Stimulated activated naive CD4-positive, alpha-beta T cell treated with Interleukin-2 at 50 U/mL for 16 hours (primary cell): ENCODE measurements at places on chromosomes 11 and 22.

- no peak for DNase-seq
These were observed 45.4 kb downstream of the GRAMD1B start for GRCh38 chr11:123475469-123475868.

- DNase-seq, result no peak
These were observed 3.4 kb upstream of the FADS1 start for GRCh38 chr11:61820174-61820573.

GRCh38 chr11:1055990-1056771, 18.5 kb upstream of the MUC2 start:
- DNase-seq, result no peak

GRCh38 chr11:112584672-112585071, 324.0 kb upstream of the PLET1 start:
- no peak for DNase-seq

- DNase-seq, result no peak
These were observed 39.8 kb downstream of the MPPED2 start for GRCh38 chr11:30546334-30546733.

DNA sequence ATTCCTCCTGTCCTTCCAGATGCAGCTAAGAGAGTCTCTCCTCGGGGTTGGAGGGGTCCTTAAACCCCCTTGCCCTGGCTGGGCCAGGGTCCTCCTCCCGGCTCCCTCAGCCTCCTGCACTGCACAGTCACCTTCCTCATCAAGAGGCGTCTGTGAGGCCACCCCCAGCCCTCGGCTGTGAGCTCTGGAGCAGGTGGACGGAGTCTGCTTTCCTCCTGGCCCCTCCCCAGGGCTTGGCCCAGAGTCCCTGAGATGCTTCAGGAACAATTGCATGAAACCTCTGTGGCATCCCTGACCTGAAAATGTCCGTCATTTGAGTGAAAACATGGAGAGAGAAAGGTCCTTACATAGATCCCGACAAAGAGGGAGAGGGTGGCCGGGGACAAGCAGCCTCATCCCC, 6.7 kb upstream of the FGF3 start:
- no peak for DNase-seq

GRCh38 chr11:110434952-110435779, 5.4 kb downstream of the FDX1 start:
- no peak for DNase-seq

GRCh38 chr11:36469063-36469462, 41.0 kb downstream of the TRAF6 start:
- no peak for DNase-seq

- no peak for DNase-seq
These were observed 115.9 kb upstream of the GRK3 start for GRCh38 chr22:25448435-25449051.

GRCh38 chr22:16699326-16699725, 106.7 kb upstream of the CCT8L2 start:
- no peak for DNase-seq

GRCh38 chr11:68266121-68266891, 5.5 kb downstream of the C11orf24 start:
- no peak for DNase-seq

DNA sequence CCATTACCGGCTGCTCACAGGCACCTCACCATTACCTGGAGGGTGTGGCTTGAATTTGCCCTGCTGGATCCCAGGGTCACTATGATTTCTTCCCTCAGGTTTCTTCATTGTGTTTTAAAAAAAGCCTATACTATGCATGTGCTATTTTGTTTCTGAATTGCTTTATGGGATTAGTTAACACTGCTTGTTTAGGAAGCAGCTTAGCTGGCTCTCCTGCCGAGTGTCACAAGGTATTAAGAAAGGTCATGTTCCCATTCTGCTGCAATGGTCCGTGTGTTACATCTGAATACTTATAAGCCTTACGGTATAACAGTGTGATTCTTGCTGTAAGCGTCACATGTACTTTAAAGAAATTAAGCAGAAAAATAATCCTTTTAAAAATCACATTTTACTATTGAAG, 380.6 kb upstream of the B3GAT1 start:
- DNase-seq, result no peak

DNA sequence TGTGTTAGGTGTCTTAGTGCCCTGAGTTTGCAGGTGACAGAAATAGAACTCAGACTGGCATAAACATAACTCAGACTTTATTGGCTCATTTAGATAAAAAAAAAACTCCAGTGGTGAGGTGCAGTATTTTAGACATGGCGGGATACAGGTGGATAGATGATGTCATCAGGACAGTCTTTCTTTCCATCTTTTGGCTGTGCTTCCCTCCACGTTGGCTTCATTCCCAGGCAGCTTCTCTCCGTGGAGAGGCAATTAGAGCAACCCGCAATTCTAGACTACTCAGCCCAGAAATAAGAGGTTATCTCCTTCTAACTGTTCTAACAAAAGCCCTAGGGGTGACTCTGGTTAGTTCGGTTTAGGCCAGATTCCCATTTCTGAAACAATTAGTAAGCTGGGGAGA, 40.5 kb downstream of the NCAM1 start:
- no peak for DNase-seq

DNA sequence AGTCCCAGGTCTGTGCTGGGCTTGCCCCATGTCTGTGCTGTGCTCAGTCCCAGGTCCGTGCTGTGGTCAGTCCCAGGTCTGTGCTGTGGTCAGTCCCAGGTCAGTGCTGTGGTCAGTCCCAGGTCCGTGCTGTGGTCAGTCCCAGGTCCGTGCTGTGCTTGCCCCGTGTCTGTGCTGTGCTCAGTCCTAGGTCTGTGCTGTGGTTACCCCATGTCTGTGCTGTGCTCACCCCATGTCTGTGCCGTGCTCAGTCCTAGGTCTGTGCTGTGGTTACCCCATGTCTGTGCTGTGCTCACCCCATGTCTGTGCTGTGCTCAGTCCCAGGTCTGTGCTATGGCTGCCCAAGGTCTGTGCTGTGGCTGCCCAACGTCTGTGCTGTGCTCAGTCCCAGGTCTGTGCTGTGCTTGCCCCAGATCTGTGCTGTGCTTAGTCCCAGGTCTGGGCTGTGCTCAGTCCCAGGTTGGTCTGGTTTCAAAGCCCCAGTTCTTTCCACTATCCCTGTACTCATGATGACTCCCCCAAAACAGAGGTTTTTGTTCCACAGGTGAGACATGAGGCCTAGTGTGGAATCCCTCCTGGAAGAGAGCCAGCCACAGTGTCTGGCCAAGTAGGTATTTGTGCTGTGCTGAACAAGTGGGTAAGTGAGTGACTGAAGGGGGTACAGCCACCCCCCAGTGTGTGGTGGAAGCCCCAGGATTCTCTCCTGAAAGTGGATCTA, 34.8 kb downstream of the IRAG1 start:
- DNase-seq, result no peak

- DNase-seq, result no peak
These were observed 29.3 kb downstream of the RTN3 start for GRCh38 chr11:63710476-63711217.

- no peak for DNase-seq
These were observed 35.6 kb upstream of the EHF start for GRCh38 chr11:34585304-34585734.

- DNase-seq, result no peak
These were observed 8.8 kb upstream of the MED17 start for GRCh38 chr11:93775289-93775688.

DNA sequence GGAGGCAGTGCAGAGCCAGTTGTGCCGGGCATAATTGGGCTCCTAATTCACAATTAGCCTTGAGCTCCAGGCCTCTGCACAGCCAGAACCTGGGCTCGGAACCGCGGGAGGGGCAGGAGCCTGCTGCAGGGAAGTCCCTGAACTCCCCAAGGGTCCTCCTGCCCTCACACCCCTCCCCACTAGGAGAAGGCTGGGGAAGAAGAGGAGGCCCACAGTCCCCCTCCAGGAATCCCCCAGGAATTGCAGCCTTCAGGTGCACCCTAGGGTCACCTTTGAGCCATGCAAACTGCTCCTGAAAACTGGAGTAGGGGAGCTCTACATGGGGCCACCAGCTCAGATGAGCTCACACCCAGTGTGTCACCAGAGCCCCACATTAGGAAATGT, 93.8 kb upstream of the LMO1 start:
- DNase-seq, result no peak

GRCh38 chr11:27012234-27012921, 18.5 kb downstream of the FIBIN start:
- no peak for DNase-seq

- DNase-seq, result no peak
These were observed 25.0 kb upstream of the SERPIND1 start for GRCh38 chr22:20748731-20749428.

- no peak for DNase-seq
These were observed 26.9 kb upstream of the CSTF3 start for GRCh38 chr11:33187998-33188722.

DNA sequence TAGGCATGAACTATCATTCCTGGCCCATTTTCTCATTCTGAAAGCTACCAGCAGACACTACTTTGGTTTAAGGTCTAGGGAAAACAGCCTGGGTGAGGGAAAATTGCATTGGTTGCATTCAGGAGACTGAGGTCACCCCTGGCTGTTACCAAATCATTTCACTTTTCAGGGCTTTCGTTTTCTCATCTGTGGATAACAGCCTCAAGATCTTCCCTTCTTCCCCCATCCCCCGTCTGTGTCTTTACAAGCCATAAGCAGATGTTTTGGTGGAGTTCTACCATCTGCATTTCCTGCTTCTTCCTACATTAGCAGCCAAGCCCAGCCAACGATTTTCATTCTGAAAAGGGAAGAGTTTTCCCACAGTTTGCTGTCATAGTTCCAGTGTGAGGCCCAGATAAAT, 130.4 kb downstream of the HIPK3 start:
- no peak for DNase-seq

GRCh38 chr11:97354026-97354425, 964.2 kb downstream of the JRKL start:
- DNase-seq, result no peak

DNA sequence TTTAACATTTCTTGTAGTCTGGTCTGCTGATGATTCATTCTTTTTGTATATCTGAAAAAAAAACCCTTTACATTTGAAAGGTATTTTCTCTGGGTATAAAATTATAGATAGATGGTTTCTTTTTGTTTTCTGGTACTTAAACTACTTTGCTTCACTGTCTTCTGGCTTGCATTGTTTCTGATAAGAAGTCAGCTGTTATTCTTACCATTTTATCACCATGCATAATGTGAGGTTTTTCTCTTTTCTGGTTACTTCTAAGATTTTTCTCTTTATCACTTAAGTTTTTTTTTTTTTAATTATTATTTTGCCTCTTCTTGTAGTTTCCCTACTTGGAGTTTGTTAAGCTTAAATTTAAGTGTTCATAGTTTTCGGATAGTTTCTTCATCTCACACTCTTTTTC, 84.7 kb downstream of the HSD17B12 start:
- no peak for DNase-seq

DNA sequence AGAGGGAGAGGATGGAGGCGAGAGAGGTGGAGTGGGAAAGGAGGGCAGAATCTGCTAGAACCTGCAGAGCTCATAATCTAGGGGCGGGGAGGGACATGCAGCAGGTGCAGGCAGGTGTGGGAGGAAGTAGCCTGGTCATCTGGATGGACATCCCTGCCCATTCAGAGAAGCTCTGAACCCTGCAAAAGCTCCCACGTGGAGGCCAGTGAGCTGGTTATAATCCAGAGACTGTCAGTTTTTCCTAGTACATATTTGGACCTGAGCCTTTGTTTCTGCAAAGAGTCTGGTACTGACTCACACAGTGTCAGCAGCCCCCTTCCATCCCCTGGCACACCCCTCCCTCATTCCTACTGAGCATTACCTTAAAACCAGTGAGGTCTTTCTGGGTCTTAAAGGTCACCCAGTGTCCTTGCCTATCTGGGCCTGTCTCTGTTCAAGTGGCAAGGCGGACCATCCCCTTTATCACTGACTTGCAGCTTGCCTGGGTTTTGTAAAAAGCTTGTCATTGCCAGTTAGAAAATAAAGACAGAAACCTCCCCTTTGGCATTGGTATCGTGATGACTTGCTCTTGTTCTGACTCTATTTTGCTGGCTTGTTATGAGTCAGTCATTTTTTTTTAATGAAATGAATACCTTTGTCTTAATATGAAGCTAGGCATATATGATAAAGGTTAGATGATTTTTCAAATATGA, 26.1 kb downstream of the PTPRJ start:
- DNase-seq, result peak; percentile 54

GRCh38 chr22:43127166-43127908, 15.9 kb downstream of the MCAT start:
- DNase-seq, result no peak

- DNase-seq, result no peak
These were observed 706.0 kb downstream of the KCNA4 start for GRCh38 chr11:29310725-29311342.

GRCh38 chr22:39661842-39662685, 91.5 kb downstream of the CACNA1I start:
- DNase-seq, result peak; percentile 66

GRCh38 chr22:35582861-35583670, 34.1 kb downstream of the MB start:
- DNase-seq, result peak; percentile 23

DNA sequence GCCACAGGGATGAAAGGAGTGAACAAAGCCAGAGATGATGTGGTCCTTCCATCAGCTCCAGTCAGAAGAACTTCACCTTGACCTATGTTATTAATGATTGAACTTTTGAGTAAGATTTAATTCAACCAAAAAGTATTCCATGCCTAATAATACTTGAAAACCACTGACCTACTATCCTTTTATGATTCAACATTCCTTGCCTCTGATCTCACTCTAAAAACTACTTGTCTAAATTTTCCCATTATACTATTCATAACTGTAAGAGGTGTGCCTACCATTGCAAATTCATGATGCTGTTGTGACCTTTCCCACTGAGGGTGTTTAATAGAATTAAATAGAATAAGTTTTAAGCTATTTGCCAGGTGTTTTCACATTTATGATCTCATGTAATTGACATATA, 164.7 kb upstream of the GUCY1A2 start:
- DNase-seq, result no peak

- no peak for DNase-seq
These were observed 120.9 kb upstream of the ZC3H12C start for GRCh38 chr11:109972181-109972715.

- DNase-seq, result no peak
These were observed 786 bp upstream of the ANKRD42 start for GRCh38 chr11:83192606-83193245.

DNA sequence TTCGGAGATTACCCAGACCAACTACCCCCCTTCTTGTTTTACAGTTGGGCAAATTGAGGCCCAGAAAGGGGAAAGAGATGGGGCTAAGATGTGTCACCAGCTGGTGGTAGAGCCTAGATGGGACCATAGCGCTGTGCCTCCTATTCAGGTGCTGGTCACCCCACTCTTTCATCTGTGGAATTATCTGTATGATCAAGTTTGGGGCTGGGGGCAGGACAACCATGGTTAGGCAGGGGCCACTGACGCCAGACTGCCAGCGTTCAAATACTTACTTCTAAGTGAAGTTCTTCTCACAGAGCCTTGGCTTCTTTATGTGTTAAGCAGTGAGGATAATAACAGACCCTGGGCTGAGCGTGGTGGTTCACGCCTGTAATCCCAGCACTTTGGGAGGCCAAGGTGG, 55.9 kb downstream of the IGLL1 start:
- no peak for DNase-seq

GRCh38 chr11:44957776-44958564, 7.3 kb upstream of the TP53I11 start:
- DNase-seq, result no peak
